Suppressor macrophage (primary cell): ENCODE measurements at places on chromosomes 6 and 20.
A peak's percentile ranks its signal among the peaks of the same experiment; 100 is the strongest.

DNA sequence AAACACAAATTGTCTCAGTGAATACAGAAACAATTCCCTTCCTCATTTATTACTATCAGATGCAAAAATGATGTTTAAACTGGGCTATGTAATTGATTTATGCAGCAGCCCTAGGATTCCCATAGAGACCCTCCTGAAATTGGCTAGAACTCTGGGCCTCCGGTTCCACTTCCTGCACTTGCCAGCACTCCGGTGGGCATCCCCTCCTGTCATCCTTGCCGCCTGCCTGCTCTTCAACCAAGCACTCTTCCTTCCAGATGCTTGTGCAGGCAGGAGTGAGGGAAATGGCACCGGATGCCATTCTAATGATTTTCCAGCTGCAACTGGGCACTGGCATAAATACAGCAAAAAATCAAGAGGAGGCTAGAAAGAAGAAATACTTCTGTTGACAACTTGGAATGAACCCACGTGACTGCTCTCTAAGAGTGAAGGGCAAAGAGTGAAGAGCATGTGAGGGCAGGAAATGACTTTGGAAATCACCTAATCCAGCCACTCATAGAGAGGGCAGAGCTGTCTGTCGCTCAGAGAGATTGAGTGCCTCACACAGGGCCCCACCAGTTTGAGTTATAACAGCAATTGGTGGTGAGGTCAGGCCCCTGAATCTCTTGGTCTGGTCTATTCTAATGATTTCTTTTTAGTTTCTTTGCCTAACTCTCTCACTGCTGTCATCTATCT lies 3.7 kb upstream of the NEDD9 start:
- DNase-seq, result peak; percentile 37

- DNase-seq, result no peak
Observed at GRCh38 chr20:46814366-46815232, 80.0 kb upstream of the EYA2 start.

DNA sequence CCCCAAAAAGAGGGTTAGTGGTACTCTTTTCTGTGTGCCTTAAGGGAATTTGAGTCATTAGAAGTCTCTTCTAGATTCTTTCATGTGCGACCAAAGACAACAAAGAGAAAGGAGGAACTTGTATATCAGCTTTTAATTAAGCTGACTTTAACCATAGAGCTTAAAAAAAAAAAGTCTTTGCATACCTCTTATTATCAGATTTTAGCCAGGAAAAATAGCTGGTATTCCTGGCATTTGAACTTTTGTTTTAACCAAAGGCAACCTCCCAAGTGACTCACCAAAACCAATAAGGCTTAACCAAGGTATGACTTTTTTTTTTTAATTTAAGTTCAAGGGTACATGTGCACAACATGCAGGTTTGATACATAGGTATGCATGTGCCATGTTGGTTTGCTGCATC lies 375.0 kb downstream of the CDC5L start:
- no peak for DNase-seq

GRCh38 chr20:48597521-48598302 lies 230.1 kb downstream of the PREX1 start:
- no peak for DNase-seq

DNA sequence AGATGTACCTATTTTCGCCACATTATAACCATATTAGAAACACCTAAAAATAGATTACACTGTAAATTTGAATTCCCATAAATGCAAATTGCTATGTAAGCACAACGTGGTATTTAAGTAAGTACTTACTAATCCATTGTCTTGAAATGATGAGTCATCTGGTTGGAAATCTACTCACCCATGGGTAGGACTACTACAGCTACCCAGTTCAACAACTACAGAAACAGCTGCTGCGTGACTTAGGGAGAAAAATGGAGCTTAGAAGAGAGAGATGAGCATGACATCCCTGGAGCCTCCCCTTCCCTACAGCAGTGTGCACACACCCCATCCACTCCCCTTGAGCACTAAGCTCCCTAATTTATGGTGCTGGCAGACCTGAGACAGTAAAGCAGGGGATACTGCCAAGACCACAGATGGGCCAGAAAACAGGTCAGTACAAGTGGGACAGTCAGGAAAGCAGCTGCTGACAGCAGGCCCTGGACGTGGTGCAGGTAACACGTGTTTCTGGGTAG lies 26.9 kb downstream of the RRAGD start:
- DNase-seq, result peak; percentile 48

DNA sequence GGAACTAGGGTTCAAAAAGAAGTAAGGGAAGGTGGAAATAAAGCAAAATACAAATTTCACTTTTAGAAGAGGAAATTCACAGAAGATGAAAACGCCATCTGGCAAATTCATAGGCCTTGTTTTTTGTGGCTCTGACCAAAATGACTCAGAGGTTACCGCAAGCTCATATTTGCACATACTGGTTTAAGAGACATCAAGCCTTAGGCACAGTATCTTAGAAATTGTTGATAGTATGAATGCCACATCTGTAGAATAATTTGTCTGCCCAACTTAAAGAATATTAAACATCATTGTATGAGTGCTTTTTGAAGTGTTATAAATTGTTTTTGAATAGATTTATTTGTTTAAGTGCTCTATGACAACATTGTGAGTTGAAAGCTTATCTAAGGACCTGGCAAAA lies 10.6 kb downstream of the TAAR1 start:
- DNase-seq, result peak; percentile 43
